ENCODE measurements at places on chromosomes 1 and 21.

- no peak for DNase-seq
Measured at GRCh38 chr1:238772322-238772721, 614.0 kb upstream of the CHRM3 start.

- no peak for DNase-seq
Measured at GRCh38 chr1:111729946-111730681, 9.1 kb downstream of the INKA2 start.

DNA sequence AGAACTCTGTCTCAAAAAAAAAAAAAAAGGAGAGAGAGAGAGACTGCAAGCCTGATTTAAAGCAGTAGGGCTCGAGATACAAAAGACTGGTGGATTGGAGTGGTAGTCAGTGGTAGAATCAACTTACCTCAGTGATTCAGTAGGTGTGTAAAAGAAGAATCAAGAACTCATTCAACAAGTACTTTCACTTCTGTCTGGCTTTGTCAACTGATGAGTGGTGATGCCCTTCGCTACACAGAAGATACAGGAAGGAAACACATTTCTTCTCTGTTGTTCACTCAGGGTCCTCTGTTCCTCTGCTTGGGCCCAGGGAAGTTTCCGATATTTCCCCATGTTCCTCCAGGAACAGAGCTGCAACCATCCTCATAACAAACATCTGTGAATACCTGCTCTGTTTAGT, 68.6 kb upstream of the COG2 start:
- no peak for DNase-seq

- no peak for DNase-seq
Measured at GRCh38 chr21:25175938-25176337, 431.3 kb downstream of the MRPL39 start.

DNA sequence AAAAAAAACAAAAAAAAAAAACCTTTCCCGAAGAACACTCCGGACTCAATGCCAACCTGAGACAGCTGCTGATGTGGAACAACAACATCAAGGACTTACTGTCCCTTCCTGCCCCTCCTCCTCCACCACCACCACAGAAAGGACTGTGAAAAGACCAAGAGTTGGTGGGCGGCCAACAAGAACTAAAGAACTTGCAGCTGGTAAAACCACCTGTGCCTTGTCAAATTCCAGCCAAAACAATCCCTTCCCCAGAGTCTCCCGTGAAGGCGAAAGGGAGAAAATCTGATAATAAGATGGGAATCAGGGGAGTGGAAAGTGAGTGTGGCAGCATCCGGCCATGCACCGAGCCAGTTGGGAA, 88.9 kb downstream of the PROX1 start:
- DNase-seq: no peak

DNA sequence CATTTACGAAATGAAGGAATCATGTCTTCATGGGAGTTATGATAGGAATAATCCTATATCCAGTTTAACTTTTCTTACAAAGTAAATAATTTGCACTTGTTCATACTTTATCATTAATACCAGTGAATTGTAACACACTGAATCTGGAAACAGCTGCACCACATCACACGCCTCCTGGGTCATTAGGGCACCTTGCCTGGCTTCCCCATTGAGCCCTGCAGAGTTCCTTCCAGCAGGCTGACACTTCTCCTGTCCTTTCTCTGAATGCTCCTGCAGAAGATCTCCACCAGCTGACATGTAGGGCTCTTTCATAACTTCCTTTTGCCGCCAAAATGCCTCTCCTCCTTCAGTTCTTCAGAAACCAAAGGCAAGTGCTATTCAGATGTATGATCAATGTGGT, 201.1 kb downstream of the DAB1 start:
- no peak for DNase-seq

GRCh38 chr1:176976225-176976624, 188.3 kb downstream of the ASTN1 start:
- no peak for DNase-seq

DNA sequence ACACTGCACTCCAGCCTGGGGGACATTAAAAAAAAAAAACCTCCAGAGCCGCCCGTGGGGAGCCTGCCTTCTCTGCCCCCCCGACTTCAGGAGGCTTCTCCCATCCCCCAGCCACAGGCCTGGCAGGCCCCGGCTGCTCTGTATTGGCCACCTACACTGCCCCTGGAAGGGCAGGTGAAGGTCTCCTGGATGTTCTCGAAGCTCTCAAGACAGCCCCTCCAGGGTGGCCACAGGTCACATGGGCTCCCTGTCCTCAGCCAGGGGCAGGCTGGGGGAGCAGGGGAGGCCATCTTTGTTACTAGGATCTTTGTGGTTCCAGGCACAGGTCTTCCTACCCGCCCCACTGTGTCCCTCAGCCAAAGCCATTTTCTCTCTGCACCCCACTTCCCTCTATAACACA, 32.8 kb downstream of the PADI6 start:
- no peak for DNase-seq

DNA sequence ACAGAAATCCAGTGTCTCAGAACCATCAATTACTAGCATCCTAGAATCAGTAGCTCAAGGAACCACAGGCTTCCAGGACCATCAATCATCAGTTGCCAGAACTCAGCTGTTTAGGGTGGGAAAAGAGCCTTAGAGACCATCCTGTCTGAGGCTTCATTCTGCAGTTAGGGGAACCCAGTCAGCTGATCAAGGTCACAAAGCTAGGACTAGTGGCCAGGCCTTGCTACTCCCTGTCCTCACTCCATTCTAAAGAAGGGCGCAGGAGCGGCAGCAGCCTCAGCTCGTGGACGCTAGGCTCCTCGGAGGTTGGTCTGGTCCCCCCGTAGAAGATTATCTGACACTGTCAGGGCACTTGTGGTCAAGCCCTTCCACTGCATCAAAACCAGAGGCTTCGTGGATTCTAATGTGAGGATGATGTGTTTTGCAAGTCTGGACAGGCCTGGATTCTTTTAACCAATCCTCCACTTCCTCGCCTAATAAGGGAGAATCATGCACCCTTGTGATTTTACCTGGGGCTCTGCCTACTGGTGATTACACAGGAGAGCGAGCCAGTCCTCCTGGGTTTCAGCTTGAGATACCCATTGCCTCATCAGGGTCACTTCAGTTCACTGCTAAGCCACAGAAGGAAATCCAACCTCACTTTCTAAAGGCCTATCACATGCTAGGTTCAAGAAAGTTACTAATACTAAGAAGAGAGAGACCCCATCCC, 41.7 kb upstream of the IFFO2 start:
- DNase-seq: no peak

DNA sequence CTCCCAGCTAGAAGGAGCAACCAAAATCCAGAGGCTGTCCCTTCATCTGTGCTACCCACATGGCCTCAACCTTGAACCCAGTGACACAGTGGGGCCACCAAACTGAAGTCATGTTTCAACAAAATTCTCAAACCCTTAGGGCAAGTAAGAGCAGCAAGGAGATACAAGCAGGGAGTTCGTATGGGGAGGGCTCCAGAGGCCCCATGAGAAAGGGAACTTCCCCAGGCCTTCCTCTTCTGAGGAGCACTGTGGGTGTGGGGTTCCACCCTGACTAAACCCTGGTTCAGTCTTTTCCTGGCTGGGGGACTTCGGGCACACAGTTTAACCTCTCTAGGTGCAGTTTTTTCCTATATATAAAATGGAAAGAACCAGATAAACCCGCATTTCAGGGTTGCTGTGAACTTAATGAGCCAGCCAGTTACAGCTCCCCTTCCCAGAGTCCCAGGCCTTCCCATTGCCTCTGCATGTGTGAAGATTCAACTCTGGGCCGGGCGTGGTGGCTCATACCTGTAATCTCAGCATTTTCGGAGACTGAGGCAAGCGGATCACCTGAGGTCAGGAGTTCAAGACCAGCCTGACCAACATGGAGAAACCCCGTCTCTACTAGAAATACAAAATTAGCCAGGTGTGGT, 8.0 kb upstream of the THEMIS2 start:
- no peak for DNase-seq

DNA sequence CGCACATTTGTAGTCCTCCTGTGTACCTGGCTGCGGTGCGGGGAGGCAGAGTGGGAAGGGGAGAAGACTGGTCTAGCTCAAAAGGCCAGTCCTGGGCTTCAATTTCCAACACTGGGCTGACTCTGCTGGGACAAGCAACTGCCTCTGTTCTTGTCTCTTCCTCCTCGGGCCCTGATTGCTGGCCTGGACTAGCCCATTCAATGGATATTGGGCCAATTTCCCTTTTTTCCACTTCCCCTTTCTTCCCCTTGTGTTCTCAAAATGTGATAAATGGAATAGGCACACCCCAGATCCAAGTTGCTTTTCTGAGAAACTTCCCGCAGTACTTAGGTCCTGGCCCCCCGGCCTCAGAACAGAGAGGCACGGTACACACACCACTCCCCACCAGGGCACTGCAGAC, 48.2 kb downstream of the SPSB1 start:
- DNase-seq: no peak

DNA sequence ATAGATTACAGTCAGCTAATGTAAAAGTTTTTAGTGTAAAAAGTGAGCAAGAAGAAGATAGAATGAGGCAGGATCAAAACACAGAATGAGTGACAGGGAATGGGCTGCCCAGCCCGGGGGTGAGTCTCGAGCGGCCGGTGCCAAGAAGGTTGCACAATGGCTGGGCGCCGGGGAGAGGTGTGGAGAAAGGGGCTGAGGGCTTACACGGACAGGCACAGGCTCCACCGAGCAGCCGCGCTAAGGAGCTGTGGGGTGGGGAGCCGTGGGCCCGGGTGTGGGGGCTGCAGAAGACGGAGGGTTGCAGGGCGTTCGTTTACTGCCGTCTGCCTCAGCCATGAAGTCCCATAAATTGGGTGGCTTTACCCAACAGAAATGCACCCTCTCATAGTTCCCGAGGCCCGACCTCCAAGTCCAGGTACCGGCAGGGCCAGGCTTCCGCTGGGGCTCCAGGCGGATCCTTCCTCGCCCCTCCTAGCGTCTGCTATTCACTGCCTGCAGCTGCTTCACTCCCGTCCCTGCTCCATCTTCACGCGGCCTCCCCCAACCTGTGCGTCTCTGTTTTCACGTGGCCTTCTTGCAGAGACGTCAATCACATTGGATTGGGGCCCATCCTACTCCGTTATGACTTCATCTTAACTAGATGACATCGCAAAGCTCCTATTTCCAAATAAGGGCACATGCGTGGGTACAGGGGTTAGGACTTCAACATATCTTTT, 277.2 kb downstream of the CAMTA1 start:
- no peak for DNase-seq

DNA sequence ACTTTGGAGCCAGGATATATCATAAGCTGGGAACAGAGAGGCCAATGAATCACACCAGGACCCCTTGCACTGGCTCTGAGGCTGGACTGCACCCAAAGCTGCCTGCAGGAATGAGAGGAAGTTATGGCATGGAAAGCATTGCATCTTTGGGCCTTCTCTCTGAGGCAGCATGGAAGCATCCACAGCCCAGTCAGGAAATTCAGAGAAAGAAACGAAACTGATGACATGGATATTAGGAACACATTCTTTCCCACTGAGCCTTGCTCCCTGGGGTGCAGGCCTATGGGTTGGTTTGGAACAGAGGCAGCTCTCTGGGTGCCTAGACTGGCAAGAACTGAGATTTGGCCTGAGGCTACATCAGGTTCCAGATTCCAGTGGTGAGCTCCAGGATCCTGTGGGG, 98.6 kb downstream of the NGF start:
- no peak for DNase-seq

- no peak for DNase-seq
Measured at GRCh38 chr1:93671099-93671621, 10.5 kb downstream of the BCAR3 start.

DNA sequence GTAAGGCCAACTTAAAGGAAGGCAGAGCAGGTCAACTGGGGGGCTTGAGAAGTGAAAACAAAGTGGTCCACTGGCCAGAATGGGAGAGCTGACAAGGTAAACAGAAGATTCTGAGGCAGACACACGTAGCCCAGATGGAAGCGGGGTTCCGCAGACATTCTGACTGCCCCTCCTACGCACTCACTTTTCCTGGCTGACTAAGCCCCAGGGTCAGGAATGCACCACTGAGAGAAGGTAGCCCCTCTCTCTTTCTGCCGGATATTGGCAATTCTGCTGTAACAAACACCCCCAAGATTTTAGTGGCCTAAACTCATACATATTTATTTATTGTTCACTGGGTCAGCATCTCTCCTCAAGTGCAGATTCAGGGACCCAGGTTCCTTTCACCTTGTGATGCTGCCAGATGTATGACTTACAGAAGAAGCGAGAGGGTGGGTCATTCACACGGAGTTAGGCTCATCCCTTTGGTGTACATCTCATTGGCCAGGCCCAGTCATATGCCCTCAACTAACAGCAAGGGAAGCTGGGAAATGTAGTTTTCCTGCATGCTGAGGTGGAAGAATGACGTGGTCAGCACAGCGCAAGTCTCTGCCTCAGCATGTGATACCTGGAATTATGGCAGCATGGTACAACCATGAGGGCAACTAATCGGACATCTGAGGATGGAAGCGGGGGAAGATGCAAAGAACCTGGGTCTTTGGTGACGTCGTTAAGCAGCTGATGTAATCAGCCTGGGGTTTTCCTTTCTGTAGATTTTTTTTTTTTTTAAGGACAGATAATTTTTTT, 43.4 kb upstream of the MRPS6 start:
- no peak for DNase-seq

DNA sequence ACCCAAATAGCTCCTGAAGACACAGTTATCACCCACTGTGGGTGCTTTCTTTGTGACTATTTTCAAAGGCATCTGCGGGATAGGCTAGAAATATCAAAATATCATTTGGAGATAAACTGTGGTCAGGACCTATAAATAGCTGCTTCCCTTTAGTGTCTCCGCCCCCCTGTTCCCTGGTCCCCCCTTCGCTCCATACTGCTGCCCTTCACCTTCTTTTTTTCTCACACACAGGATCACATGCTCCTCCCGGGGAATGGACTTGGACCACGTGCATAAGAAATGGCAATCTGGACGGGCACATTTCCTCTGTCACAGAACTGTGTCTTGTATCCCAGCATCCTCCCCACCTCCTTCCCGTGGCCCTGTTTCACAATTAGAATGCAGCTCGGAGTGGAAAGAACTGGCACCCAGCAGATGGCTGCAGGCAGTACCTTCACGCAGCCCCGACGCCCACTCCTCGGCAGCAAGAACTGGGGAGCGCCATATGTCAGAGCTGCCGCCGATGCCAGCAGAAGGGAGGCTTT, 68.8 kb upstream of the SSX2IP start:
- DNase-seq: no peak

- no peak for DNase-seq
Measured at GRCh38 chr1:37020653-37021277, 13.6 kb downstream of the GRIK3 start.

- no peak for DNase-seq
Measured at GRCh38 chr1:194952171-194952570, 1656.1 kb downstream of the KCNT2 start.

DNA sequence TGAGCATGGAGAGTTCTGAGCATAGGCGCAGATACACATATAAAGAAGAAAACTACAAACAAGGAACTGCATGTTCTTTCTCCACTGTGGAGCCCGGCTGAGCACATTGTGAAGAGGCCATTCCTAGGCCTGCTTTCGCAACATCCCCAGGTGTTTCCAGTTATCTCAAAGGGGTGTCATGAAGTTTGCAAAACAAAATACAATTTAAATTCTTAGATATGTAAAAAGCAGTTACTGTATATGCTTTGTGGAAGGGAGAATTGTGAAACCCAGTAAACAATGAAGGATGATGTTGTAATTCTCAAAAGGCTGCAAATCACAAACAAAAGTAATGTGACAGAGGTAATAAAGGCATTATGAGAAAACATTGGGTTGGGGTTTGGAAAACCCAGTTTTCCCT, 98.6 kb upstream of the ZNF644 start:
- no peak for DNase-seq

GRCh38 chr21:44899768-44900558, 20.7 kb downstream of the ITGB2 start:
- DNase-seq: no peak

- no peak for DNase-seq
Measured at GRCh38 chr21:35136586-35137219, 87.6 kb upstream of the RUNX1 start.
